CD4-positive, alpha-beta T cell treated with Interleukin-2 at 100 ng/mL for 4 hours (primary cell): ENCODE measurements at places on chromosomes 4 and X.

DNA sequence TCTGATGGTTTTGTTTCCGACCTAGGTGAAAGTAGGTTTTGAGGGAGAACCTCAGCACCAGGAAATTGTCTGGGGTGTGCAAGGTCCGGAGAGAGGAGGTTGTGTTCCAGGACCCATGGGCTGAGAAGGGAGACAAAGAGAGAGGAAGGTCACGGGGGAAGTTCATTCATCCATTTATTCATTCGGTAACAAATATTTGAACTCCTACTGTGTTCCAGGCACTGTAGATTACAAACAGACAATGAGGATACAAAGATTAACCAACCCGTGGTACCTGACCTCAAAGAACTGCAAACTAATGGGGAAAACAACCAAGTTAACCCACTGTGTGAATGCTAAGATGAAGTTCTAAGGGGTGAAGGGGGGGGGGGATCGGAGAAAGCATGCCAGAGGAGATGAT, 1.8 kb upstream of the GPC3 start:
- DNase-seq, result no peak

- no peak for DNase-seq
These were observed 131.8 kb upstream of the TMLHE start for GRCh38 chrX:155744534-155744933.

GRCh38 chrX:151183912-151184565, 7.7 kb downstream of the GPR50 start:
- no peak for DNase-seq

DNA sequence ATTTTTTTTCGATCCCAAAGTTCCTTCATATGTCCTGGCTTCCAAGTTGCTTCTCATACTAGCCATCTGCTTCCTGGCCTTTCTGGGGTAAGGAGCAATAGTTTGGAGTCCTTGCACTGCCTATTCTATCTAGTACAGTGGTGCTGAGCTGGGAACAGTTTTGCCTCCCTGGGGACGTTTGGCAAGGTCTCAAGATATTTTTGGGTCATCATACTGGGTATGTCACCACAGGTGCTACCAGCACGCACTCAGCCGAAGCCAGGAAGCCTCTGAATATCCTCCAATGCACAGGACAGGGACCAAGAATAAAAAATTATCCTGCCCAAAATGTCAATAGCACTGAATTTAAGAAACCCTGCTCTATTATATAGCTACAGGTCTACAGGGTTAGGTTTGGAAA, 35.4 kb upstream of the TMSB15B start:
- no peak for DNase-seq

DNA sequence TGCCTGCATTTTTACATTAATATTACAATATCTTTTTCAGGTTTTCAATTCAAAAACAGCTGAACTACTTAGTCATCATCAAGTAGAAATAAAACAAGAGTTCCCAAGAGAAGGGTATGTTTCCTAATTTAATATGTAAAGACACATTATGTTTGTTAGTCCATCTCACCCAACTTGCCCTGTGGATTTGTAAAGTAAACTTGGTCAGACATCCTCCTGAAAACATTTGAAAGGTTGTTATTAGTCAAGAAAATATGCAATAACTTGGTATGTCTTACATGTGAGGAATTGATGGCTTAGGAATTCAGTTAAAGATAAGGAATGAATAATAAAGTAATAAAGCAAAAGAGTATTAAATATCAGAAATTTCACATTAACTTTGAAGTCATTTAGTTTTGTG, 12.2 kb downstream of the GK start:
- no peak for DNase-seq

DNA sequence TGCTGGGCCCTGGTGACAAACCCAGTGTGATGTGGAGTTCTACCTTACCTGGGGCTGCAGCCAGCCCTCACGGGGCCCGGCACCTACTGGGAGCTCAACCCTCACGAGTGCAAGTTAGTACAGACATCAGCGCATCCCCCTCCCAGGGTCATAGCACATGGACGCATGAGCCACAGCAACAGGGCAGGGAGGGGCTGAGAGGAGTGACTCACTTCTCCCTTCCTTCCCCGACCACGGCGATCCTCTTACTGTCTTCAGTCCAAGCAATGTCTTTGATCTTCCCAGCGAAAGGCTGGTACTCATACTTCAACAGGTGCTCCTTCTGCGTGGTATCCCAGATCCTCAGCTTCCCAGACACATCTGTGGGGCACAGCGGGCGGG, 17.8 kb downstream of the WDR1 start:
- peak; percentile 55 for DNase-seq

- no peak for DNase-seq
These were observed 1240.7 kb downstream of the C4orf33 start for GRCh38 chr4:130336585-130337217.

- no peak for DNase-seq
These were observed 11.0 kb upstream of the MSANTD1 start for GRCh38 chr4:3237712-3238560.

DNA sequence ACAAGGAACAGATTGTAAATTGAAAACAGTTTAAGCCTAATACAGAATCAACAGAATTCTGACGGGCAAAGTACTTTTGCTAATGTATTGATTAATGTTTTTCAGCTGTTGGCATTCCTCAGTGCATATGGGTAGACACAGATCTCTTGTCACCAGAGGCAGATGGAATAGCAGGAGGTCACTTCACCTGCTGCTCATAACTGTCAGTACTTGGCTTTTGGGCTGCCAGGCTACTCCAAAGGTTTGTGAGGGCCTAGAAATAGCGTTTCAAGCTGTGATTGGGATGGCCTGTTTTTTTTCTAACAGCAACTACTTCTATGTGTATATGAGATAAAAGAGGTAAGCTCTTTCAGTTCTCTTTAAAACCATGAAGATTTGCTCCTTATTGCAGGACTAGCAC, 307.5 kb upstream of the ANXA10 start:
- DNase-seq, result no peak

GRCh38 chrX:46876901-46877300, 35.3 kb upstream of the JADE3 start:
- DNase-seq, result no peak

DNA sequence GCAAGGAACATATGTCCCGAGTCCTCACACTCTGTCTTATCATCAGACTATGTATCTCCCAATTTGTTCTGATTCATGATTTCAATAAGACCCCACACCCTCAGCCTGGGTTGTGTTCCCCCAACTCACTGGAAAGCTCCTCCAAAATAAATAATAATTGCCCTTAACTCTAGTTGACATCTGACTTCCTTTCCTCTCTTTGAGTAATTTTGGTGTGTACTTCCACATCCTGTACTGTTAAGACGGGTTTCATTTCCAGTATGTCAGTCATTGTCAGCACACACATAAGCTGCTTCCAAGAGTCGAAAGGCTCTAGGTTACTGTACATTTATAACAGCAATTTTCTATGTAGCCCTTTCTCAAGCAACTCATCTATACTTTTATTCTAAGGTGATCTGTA, 52.2 kb upstream of the C1QTNF7 start:
- peak; percentile 1 for DNase-seq
